ENCODE measurements at places on chromosomes 12 and 14. TPM values are rescaled to one million over a fixed set of nuclear protein-coding genes. Genes with fewer than 3 reads are reported as not detected.

The KRT79 gene
- not detected for total RNA-seq

The CBX5 gene
- total RNA-seq, result 173 TPM

The P3H3 gene
- 48.8 TPM for total RNA-seq

The RASSF9 gene
- total RNA-seq, result 2.2 TPM

The PEBP1 gene
- total RNA-seq, result 138 TPM

DNA sequence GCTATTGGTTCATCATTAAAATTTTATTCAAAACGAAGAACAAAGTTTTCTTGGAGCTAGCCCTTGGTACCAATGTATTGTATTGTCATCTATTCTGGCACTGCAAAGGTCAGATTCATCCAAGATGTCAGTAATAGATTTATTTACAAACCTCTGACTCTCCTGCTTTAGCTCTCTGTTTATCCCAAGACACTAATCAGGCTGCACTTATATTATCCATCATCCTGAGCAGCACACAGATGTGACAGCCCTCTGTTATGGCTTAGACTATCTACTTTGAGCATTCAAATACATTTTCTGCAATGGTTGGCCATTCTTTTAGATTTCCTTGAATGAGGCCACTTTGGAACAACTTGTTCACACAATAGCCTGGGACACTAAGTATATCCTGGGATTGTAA, 5.0 kb upstream of the PTPRR start:
- DNase-seq, result no peak
- no peak overlapping the region for H3K27ac ChIP-seq
- H3K36me3 ChIP-seq, result no peaks in the 10 kb centered on the region
- peaks cover 1% of the 10 kb centered on the region for H3K27me3 ChIP-seq
- H3K4me1 ChIP-seq, result peaks cover 8% of the 10 kb centered on the region

DNA sequence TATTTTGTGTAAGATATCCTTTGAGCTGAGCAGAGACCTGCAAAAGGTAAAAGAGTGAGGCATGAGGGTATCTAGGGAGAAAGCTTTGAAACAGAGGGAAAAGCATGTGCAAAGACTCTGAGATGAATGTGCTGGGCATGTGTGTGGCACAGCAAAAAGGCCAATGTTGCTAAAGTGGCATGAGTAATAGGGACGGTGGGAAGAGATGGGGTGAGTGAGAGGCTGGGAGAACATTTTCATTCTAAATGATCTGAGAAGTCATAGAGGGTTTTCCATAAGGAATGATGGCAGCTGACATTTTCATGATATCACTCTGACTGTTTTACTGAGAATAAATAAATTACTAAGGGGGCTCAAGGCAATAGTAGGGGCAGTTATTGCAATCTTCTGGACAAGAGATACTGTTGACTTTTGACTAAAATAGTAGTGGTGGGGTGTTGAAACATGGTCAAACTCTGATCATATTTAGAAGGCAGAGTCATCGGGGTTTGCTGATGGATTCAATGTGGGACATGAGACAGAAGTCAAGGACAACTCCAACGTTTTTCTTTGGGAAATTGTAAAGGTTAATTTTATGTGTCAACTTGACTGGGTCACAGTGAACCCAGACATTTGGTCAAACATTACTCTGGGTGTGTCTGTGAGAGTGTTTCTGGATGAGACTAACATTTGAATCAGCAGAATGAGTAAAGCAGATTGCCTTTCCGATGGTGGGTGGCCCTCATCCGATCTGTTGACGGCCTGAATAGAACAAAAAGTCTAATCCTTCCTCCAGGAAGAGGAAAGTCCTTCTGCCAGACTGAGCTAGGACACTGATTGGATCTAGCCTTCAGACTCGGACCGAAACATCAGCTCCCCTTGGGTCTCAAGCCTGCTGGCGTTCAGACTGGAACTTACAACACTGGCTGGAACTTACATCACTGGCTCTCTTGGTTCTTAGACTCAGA, 193.9 kb upstream of the PLXNC1 start:
- DNase-seq, result no peak
- H3K27me3 ChIP-seq, result no peaks in the 10 kb centered on the region
- H3K4me3 ChIP-seq, result no peak overlapping the region

DNA sequence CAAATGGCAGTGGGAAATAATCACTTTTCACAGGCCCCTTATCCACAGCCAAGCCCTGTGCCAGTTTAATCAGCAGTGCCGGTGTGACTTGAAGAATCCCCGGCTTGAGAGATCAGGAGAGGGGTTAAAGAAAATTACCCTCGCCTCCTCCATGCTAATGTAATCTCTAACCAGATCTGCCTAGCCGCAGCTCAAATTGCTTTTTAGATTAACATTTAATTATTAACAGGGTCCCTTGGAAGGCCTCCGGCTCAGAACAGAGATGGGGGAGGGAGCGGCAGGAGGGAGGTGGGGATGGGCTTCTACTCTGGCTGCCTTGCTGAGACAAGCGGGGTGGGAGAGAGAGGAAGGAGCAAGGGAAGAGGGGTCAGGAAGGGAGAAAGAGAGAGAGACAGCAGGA, 24.0 kb downstream of the FAM222A start:
- no peak overlapping the region for H3K4me3 ChIP-seq
- H3K27me3 ChIP-seq, result peaks cover 22% of the 10 kb centered on the region
- peaks cover 9% of the 10 kb centered on the region for H3K36me3 ChIP-seq
- DNase-seq, result no peak

DNA sequence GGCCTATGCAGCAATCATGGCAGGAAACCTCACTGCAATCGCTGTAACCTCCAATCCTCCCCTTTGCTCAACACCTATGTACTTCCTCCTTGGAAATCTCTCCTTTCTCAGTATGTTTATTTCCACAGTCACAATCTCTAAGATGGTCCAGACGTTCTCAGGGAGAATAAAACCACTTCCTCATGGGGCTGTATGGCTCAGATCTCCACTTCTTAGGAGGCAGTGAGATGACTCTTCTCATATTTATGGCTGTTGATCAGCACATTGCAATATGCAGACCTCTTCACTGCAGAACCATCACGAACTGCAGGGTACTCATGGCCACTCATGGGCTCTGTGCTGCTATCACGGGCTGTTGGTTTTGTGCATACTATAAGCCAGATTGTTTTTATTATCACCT, 17.1 kb upstream of the OR4K17 start:
- H3K4me3 ChIP-seq, result no peak overlapping the region
- DNase-seq, result no peak
- H3K36me3 ChIP-seq, result no peaks in the 10 kb centered on the region
- H3K4me1 ChIP-seq, result no peaks in the 10 kb centered on the region
- no peaks in the 10 kb centered on the region for H3K27me3 ChIP-seq

DNA sequence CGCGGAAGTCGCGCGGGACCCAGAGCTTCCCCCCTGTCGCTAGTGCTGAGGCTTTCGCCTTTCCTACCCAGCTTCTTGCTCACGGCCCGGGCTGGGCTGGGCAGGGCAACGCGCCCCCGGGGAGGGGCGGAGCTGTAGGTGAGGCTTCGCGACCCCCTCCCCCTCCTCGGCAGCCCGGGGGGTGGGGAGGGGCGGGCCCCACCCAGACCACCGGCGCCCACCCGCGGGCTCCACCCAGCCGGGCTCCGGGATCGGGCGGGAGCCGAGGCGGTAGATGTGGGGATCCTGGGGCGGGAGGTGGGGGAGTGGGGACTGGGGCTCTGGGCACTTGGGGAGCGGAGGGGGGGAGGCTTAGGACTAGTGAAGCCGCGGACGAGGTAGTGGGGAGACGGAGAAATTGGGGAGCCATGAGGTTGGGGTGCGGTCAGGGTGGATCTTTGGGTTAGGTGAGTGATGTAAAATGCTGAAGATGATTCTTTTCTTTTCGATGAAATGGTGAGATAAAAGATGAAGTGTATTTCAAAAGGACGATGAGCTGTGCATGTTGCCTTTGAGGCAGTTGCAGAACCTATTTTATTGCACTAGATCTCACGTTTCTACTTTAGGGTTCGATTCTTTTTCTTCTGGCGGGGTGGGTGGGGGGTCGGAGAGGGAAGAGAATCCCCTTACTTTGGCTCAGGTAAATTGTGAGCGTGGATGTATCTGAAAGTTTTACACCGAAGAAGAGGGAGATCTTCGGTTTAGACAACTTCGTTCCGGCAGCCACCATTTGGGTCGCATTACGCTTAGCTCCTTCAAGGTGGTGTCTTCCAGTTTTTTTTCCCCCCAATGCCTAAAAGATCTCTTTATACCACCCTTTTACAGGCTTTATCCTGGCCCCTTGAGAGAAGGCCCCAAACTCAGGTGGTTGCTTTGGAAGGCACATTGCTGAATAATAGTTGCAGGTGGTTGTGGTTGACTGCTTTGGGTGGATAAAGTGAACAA, 619 bp downstream of the ERC1 start:
- peak overlapping the region; percentile 94 for H3K27ac ChIP-seq
- H3K4me3 ChIP-seq, result peak overlapping the region; percentile 100

- no peak for DNase-seq
- H3K27ac ChIP-seq, result no peak overlapping the region
- no peaks in the 10 kb centered on the region for H3K27me3 ChIP-seq
- H3K36me3 ChIP-seq, result no peaks in the 10 kb centered on the region
Measured at GRCh38 chr12:20967756-20968155, 157.3 kb downstream of the SLCO1B3 start.

DNA sequence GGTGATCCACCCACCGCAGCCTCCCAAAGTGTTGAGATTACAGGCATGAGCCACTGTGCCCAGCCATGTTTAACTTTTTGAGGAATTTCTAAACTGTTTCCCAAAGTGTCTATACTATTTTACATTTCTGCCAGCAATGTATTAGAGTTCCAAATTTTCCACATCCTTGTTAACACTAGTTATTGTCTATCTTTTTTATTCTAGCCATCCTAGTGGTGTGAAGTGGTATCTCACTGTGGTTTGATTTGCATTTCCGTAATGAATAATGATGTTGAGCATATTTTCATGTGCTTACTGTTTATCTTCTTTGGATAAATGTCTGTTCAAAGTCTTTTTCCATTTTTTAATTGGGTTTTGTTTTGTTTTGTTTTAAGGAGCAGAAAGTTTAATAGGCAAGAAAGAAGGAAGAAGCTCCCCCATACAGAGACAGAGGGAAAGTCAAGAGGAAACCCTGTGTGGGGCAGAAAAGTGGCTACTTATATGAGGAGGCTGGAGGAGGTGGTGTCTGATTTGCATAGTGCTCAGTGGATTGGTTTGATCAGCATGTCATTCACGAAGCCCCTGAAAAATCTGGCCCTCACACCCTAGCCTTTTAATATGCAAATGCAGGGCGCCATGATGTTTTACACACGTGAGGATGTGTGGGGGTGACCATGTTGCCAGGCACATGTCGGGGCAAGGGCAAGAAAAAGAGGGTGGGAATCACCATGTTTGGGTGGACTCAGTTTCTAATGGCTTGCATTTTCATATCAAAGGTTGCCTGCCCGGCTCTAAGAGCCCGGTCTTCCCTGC, 14.9 kb downstream of the TXNRD1 start:
- H3K4me3 ChIP-seq, result no peak overlapping the region
- peaks cover 6% of the 10 kb centered on the region for H3K36me3 ChIP-seq
- DNase-seq, result no peak
- no peak overlapping the region for H3K27ac ChIP-seq
- peaks cover 1% of the 10 kb centered on the region for H3K27me3 ChIP-seq

All from endothelial cell (in vitro differentiated cells).